ENCODE measurements at places on chromosomes 4 and X.

GRCh38 chrX:67734111-67734753 lies 190.4 kb downstream of the AR start:
- no peak for DNase-seq

- no peak for DNase-seq
These were observed 8.6 kb upstream of the TKTL2 start for GRCh38 chr4:163482190-163482589.

DNA sequence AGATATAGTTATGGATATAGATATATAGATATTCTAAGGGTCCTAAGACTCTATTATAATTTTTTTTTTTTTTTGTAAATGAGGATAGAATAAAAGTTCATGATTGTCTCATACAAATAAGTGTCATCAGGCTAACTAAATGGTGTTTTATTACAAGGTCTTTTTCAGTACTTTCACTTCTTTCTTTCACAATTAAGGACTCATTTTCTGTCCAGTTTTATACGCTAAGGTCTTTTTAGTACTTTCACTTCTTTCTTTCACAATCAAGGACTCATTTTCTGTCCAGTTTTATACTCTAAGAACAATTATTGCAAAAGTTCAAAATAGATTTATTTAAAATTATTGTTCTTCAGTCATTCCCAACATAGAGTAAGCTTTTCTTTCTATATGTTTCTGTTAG lies 32.7 kb downstream of the RUFY3 start:
- DNase-seq: no peak

- DNase-seq: no peak
These were observed 27.5 kb downstream of the HEPH start for GRCh38 chrX:66191563-66191962.

DNA sequence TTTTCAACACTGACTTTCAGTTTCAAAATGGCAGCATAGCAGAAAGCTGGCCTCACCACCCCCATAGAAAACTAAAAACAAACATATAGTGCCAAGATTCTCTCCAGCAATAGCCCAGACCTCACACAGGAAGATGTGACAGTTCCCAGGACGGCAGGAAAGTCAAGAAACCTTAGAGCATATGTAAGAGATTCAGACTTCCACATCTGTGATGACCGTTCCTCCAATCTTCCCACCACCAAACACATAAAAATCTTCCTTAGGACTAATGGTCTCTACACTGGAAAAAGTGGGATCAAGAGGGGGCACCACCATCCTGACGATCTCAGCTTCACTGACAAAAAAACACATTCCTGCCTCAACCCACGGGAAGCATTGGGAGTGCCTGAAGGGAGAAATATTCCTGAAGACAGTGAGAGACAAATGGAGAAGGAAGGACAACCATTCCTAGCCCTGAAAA lies 134.1 kb upstream of the CPXCR1 start:
- no peak for DNase-seq

DNA sequence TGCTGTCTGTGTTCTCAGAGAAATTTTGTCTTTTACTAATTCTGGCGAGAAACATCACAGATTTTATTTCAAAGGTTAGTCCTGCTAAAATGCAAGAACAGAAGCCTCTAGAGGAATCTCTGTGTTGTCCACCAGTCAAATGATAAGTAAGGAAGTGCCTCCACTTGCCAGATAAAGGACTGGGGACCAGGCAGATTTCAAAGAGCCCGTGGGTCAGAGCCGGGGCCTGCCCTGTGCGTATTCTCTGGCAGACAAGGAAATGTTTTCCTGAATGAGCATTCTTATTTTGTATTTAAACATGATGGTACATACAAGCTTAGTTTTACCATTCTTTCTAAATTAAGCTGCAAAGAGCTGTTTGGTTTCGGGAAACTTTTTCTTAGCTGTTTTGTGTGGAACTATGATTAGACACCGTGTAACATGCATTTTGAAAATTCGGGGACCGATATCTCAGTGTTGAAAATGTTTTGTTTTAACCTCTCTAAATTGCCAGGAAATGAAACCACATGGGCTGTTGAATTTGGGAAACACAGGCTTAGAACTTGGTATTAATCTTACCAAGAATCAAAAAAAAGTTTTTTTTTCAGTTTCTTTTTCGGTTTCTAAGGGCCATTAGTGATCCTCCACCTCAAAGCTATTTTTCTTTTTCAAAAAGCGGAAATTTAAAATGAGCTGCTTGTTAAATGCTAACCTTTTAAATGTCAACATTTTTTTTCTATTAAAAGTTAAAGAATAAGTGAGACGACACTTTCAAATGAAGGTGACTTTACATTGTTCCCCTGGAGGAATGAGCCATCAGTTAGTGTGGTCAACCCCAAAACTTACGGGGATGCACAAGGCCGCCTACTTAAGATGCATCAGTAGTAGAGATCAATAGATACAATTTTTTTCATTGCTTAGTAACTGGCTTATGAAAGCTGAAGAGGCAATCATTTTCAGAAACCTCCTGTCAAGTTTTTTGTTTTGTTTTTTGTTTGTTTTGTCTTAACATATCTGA lies 89.6 kb upstream of the MTM1 start:
- no peak for DNase-seq

DNA sequence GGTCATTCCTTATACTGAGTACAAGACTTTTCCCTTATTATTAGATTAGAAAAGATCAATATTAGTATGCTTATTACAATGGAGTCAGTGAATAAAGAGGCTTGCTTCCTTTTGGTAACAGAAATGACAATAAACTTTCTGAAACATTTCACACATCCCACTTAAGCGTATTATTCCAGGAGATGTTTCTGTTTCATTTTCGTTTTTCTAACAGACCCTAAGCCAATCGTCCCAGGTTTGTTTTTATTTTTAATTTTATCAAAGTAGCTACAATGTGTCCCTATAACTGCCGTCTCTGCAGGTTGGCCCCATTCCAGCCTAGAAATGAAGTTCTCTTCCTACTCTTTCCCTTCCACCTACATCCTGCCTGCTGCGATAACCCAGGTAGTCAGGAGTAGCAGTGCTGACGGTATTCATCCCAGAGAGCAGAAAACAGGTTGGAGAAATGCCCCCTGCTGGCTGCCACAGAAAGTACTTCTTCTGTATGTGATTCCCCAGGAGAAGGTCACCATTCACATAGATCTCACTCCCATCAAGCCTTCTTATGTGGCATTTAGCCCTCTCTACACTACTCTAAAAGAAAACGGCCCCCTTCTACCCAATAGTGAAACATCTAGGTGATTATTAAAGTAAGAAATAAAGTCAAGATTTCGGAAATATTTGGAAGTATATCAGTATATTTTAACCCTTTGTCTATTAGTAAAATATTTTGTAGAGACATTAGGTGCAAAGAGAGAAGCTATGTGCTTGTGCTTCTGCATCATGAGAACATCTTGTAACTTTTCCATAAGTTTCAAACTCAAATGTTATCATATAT lies 40.4 kb downstream of the ENPEP start:
- DNase-seq: peak; percentile 52

GRCh38 chr4:169315530-169316343 lies 45.0 kb upstream of the SH3RF1 start:
- no peak for DNase-seq

DNA sequence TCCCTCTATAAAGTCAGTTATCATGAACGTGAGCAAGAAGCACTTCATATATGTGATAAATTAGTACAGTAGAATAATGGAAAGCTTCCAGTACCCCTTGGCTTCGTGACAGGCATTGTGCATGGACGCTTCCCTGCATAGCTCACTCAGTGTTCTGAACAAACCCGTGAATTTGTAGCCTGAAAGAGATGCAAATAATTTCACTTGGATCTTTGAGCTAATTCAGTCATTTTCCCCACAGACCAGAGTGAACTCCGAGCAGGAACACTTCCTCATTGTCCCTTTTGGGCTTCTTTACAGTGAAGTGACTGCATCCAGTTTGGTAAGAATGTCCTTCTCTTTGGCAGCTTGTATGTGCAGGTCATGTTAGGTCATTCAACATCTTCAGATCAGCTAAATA lies 50.1 kb downstream of the ADD1 start:
- DNase-seq: no peak

GRCh38 chrX:134669378-134670098 lies 11.3 kb upstream of the PLAC1 start:
- no peak for DNase-seq

DNA sequence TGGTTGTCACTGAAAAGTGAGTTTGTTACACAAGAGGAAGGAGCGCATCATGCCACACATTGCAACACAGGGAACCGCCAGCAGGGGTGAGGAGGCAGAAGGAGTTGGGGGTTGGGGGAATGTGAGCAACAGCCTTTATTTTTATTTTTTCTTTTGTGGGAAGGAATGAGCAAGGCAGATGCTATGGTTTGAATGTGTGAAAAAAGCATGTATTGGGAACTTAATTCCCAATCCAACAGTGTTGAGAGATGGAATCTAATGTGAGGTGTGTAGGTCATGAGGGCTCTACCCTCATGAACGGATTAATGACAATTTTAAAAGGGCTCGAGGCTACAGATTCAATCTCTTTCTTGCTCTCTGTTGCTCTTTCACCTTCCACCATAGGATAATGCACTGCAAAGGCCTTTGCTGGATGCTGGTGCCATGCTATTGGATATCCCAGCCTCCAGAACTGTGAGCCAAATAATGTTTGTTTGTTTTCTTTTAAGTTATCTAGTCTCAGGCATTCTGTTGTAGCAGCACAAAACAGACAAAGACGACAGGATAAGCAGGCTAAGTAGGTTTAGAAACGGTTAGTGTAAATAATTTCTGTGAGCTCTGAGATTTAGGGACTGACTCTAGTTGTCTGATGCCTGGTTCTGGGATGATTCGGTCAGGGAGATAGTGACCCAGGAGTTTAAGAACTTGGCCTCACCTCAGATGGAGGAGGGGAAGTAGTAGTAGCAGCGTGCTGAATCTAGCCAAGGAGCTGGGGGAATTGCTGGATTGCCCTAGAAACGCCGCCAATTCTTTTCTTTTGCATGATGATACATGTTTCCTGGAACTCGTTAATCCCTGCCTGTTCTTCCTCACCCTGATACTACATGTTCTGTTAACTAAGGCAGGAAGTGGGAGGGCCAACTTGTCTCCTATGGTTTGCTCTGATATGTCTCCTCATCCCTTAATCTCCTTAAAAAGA lies 156.6 kb upstream of the CTSO start:
- DNase-seq: no peak

GRCh38 chr4:100356172-100356571 lies 161.7 kb downstream of the EMCN start:
- no peak for DNase-seq

DNA sequence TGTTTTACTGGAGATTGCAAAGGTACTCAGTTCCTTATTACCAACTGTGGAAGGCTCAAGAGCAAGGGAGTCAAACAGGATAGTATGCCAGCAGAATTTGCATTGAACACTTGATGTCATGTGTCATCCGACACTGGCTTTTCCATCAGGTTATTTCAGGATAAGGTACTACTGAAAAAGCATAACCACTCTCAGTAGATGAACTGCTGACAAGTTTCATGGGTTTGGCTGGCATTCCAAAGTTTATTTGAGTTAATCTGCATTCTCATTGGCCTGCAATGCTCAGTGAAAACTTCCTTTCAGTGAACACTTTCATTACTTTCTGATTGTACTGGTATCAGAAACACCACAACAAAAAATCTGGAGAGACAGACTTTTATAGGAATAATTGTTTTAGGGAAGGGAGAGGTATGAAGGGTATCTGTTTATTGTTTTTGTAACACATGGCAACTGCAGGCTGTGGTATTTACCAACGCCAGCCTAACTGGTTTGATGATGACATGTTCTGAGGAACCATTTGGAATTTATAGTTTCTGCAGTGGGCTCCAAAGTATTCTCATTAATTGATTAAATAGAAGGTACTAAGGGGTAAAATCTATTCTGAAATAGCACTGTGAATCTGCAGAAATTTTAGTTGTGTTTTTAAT lies 345.7 kb upstream of the NR3C2 start:
- no peak for DNase-seq

DNA sequence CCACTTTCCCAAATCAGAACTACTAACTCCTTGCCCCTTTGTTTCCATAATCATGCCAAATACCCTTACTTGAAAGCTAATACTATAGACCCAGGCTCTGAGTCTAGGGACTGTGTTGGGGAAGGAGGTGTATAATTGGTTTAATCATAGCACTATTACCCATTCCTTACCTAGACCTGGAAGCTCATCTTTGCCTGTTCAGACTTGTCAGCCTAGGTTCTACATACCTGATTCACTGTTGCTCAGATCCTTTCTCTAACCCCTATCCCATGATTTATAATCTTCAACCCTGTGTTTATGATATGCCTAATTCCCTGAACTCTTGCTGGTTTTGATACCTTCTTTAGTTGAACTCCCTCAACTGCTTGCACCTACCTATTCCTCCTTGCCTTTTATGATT lies 123.1 kb upstream of the GRIA3 start:
- no peak for DNase-seq

DNA sequence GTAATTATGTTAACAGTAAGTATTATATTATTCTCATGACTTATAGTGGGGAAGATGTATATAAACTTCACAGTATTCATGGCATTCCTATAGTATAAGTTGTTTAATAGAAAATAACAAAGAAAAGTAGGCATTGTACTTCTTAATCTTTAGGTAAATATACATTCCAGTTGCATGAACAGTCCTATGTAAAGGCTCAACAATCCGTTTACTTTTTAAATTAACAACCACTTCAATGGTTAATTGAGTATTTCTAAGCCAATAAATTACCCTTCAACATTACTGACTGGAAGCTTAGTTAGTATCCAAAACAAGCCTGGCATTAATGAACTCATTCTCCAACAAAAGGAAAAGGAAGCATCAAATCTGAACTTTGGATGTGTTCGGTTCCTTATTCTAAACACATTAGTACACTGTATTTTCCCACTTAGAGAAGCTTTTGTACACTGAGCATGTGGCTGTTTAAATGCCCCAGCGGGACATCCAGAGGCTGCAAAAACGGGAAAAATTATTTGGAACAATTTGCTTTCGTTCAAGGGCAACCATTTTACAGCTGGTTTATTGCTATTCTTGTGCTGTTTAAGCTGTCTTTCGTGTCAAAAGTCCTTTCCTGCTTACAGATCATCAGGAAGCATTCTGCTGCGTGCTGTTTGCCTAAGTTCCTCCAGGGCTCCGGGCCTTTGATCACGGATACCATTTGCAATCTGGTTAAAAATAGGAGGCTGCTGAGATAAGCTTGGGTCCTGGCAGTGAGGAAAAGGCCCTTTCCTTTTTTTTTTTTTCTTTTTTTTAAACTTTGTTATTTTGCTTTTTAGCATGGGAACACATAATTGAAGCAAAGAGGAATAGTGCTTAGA lies 460.3 kb downstream of the SPRY1 start:
- DNase-seq: no peak

- DNase-seq: no peak
These were observed 19.3 kb upstream of the GUCY2F start for GRCh38 chrX:109501176-109501575.

GRCh38 chrX:129649268-129650182 lies 5.2 kb downstream of the APLN start:
- no peak for DNase-seq

GRCh38 chr4:180057299-180057721 lies 2185.9 kb upstream of the TENM3 start:
- no peak for DNase-seq

GRCh38 chr4:159425737-159426305 lies 322.9 kb downstream of the RAPGEF2 start:
- DNase-seq: no peak

- no peak for DNase-seq
These were observed 19.7 kb downstream of the FBXW7 start for GRCh38 chr4:152516156-152516555.
